NCI-H1436 treated with DMSO at 0.1 percent for 48 hours (cell line): ENCODE measurements at places on chromosomes 7 and 10.

DNA sequence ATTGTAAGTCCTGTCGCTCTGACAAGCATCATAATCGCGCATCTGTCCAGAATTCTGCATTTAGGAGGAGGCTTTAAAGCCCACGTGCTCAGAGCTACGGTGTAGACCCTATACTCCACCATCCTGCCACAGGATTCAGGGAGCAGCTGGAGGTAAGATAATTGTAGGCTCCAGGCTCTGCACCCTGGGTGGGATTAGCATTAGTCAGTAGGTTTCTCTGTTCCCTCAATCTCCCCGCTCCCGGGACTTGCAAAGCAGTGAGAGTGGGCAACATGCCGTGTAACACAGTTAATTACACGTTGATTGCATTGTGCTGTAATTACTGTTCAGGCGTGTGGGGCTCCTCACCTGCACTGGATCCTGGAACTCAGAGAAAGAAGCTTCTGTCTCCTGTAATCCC is 89.3 kb upstream of the CUX1 start:
- no peak for DNase-seq

DNA sequence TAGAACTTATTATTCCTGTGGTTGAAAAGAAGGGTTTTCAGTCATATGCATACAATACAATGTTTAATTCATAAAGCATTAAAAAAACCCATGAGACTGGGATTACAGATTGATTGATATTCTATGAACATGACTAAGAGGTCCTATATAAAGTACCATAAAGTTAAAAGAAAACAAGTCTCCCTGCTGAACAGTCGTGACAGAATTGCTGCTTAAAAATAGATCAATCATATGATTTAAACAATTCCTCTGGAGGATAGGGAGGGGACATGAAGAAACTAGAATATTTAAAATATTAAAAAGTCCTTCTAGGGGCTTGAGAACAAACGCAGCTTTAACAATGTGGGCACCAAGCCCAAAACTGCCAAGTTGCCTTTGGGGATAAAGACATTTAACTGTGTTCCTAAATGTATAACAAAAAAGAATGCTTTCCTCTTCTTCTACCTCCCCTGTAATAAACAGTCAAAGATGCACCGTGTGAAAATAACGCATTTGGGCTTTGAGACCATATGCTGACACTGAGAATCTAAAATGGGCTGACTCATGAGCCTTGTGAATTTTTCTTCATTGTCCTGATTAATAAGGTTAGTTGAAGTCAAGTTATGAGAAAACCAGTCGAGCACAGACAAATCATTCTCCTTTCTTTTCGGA is 25.8 kb downstream of the TWIST1 start:
- no peak for DNase-seq

GRCh38 chr10:9545073-9545472 is 1472.6 kb upstream of the CELF2 start:
- no peak for DNase-seq

- no peak for DNase-seq
Measured at GRCh38 chr7:97006055-97006815, 882 bp downstream of the DLX6 start.

- DNase-seq: no peak
Measured at GRCh38 chr10:79024720-79025198, 44.0 kb upstream of the ZMIZ1 start.

DNA sequence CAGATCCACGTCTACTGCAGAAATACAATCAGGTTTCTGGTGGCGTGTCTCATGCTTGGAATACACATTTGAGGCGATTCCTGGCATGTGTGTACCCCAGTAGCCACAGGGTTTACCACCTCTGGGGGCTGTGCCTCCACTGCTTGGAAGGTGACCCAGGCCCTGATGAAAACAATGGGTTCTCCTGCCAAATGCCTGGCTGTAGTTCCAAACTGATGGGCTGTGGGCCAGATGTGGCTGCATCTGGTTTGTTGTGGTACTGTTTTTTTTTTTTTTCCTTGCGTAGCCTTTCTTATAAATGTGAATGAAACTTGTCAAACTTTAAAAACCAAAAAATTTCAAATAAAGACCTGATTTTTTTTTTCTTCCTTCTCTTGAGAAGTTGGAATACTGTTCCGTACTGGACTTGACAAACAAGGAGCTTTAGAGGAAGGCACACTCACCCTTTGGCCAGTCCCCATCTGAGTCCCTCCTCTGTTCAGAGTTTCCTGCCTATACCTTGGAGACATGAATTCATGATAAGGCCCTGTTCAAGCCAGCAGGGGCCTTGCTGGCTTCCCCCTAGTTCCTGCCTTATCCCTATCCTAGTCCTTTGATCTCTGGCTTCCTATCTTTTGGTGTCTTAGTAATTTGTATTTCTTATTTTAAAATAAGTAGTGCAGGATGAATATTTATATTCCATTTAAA is 217.1 kb downstream of the PHTF2 start:
- no peak for DNase-seq

GRCh38 chr7:91226411-91226810 is 37.8 kb upstream of the FZD1 start:
- no peak for DNase-seq

- DNase-seq: no peak
Measured at GRCh38 chr10:13018171-13018570, 16.7 kb upstream of the CCDC3 start.

GRCh38 chr10:112949875-112950507 is at the start of gene TCF7L2:
TSS of gene TCF7L2 (plus strand) at chr10:112950247. CDS start at chr10:112950757, 510 bp downstream.
- peak; percentile 92 for DNase-seq

- no peak for DNase-seq
Measured at GRCh38 chr7:121079425-121080169, 91.1 kb downstream of the CPED1 start.

DNA sequence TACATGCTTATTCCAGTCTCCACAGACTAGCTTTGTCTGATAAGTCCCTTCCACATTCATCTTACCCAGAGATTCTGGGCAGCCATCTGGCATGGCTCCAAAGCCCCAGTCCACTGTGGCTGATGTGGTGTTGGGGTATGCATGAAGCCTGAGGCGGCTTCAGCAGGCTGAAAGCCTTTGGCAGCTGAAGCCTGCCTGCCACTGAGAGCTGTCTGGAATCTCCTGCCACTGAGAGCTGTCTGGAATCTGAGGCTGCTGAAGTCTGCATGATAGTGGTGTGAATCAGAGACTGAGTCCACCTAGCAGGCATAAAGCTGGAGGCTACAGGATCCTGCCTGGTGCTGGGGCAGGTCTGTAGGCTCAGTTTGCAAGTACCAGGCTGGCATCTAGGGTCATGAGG is 87.1 kb downstream of the DYNC1I1 start:
- no peak for DNase-seq

DNA sequence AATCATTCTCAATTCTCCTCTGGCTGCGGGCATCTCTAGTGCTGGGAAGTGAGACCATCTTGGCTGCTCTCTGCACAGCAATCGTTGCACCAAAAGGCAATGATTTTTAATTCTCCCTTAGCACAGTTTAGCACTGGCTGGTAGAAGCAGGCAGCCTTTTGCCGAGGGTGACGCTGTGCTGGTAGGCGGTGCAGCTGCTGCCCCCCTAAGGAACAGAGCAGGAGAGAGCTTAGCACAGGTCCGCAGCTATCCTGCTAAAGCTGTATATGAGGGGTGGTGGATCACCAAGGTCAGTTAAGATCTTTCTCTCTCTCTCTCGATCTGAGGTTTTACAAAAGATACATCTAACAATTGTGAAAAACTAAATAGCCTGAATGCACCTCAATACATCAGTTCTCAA is 390.1 kb downstream of the GATA3 start:
- no peak for DNase-seq

DNA sequence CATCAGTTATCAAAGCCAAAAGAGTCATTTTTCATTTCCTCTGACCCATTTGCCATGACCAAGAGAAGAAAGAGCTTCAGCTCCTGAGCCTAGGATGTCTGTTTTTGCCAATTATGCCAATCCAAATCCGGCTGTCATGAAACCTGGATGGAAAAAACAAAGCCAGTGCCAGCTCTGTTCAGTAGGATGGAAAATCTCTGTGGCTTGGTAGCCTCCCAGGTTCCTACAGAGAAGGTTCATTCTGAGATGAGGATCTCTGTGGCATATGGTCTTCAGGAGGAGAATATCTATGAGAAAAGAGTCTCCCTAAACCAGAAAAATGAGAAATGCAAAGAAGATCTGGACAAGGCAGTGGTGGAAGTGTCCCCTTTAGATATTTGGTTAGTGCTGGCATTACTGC is 475.4 kb downstream of the CNTNAP2 start:
- DNase-seq: no peak

DNA sequence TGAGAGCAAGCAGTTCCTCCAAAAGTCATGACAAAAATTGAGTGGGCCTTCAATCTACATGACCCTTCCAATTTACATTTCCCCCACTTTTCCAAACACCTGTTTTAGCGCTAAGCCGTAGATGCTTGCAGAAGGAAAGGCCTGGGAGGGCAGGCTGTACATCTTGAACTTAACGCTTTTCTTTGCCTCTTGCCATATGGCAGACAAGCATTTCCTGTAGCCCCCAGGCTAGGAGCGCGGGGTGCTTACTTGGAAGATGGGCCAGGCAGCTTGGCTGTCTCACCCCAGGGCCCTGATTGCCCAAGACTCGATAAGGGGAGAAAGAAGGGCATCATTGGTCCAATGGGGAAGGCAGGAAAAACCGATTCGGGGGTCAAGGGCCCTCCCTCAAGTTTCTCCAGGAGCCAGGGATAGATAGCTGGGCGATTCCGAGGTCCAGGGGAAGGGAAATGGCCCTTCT is 1.8 kb downstream of the HOXA10 start:
- no peak for DNase-seq

- DNase-seq: no peak
Measured at GRCh38 chr7:81608748-81609382, 161.0 kb downstream of the HGF start.

GRCh38 chr10:844552-844951 is 87.0 kb downstream of the LARP4B start:
- DNase-seq: no peak
